ENCODE measurements at places on chromosomes 5 and 9. TPM values are rescaled to one million over a fixed set of nuclear protein-coding genes. Genes with fewer than 3 reads are reported as not detected.

DNA sequence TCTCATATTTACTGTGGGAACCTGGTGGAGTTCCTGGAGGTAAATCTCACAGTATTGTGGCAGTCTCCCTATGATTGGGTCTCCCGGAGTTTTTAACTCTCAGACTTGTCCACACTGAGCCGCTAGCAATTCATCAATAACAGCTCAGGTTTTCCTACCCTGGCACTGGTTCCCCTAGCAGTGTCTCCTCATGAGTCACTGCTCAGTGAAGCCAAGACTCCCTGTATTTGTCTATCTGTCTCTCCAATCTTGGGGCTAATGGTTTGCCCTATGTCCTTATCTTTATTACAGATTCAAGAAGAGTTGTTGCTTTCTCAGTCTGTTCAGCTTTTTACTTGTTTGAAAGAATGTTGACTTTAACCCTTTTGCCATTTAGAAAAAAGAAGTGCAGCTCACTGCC lies 176.7 kb upstream of the FGF10 start:
- DNase-seq = no peak

- DNase-seq = no peak
Measured at GRCh38 chr9:15961217-15961616, 408.4 kb downstream of the CCDC171 start.

DNA sequence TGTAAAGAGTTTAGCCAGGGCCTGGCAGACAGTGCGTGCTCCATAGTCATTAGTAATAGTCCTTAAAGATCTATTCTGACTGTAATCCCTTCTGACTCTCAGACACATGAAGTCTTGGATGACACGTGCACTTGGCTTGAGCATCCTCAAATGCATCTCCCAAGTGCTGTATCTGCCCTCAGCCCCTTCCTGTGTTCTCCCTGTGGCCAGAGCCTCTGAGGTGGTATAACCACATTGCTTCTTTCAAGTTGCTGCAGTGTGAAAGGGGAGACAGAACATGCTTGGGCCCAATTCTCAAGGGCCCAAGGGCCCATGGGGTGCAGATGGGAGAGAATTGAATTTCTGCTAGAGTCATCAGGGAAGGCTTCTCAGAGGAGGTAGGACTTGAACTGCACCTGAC lies 30.1 kb upstream of the HAND1 start:
- no peak for DNase-seq

DNA sequence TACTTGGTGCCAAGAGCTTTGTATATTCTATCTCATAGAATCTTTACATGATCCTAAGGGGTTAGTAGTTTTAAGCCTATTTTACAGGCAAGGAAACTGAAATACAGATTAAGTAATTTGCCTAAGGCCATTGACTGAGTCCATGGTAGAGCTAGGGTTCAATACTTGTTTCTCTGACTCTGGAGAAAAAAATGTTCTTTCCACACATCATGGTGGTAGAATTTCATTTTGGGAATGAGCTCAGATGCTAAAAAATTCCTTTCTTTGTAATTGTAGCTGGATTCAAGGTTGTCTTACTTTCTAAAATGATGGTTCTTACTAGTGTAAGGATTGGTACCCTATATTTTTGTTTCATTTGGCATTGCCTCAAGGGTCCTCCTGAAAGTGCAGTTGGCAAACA lies 86.0 kb downstream of the ANKRD55 start:
- DNase-seq = no peak

- no peak for DNase-seq
Measured at GRCh38 chr5:147689426-147689825, 93.1 kb downstream of the JAKMIP2 start.

DNA sequence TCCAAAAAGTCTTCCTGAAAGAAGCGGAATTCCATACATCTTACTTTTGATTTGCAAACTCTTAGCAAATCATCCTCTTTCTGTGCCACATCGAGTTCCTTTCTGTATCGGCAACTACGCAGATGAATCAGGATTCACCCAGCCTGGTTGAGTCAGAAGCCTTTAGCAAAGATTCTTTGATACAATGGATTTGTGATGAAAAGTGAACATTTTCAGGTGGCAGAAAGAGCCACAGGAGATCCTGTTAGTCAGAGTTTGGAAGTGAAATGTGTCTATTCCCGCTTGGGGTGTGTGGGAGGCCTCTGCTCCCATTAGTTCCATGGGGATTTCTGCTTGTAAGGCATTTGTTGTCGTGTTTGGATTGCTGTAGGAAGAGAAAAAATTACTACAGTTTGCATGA lies 351.8 kb upstream of the WWC1 start:
- no peak for DNase-seq

- no peak for DNase-seq
Measured at GRCh38 chr5:148336704-148337435, 1.5 kb downstream of the SPINK9 start.

DNA sequence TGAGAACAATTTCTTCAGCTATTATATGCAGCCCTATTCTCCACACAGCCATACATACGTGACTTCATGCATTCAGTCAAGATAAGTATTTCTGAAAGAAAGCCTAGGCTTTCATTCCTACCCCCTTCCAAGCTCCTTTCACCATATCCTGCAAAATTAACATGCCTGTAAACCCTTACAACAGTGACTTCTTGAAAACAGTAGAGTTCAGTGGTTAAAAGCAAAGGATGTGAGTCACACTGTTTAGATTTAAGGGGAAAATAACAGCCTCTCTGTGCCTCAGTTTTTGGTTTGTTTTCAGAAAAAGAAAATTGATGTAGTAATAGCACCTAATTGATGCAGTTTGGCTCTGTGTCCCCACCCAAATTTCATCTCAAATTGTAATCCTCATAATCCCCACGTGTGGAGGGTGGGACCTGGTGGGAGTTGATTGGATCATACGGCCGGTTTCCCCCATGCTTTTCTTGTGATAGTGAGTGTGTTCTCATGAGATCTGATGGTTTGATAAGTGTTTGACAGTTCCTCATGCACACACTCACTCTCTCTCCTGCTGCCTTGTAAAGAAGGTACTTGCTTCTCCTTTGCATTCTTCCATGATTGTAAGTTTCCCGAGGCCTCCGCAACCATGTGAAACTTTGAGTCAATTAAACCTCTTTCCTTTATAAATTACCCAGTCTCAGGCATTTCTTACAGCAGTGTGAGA lies 264.8 kb downstream of the CETN3 start:
- DNase-seq = no peak

GRCh38 chr5:134100283-134101091 lies 14.0 kb upstream of the TCF7 start:
- DNase-seq = no peak

GRCh38 chr5:42629284-42629683 lies 127.3 kb upstream of the CCDC152 start:
- no peak for DNase-seq

- DNase-seq = no peak
Measured at GRCh38 chr5:180209137-180209581, at the start of gene RASGEF1C. TSS of gene RASGEF1C (minus strand) at chr5:180209211. CDS start at chr5:180138052, 71,159 bp downstream.

GRCh38 chr5:59483971-59484472 lies 409.5 kb downstream of the PDE4D start:
- no peak for DNase-seq

- no peak for DNase-seq
Measured at GRCh38 chr9:137918331-137919094, 40.9 kb downstream of the CACNA1B start.

GRCh38 chr9:77714077-77714549 lies 66.0 kb upstream of the GNA14 start:
- DNase-seq = no peak

GRCh38 chr5:78090002-78090401 lies 204.5 kb downstream of the AP3B1 start:
- no peak for DNase-seq

- DNase-seq = no peak
Measured at GRCh38 chr9:122040561-122041242, 52.4 kb downstream of the TTLL11 start.

DNA sequence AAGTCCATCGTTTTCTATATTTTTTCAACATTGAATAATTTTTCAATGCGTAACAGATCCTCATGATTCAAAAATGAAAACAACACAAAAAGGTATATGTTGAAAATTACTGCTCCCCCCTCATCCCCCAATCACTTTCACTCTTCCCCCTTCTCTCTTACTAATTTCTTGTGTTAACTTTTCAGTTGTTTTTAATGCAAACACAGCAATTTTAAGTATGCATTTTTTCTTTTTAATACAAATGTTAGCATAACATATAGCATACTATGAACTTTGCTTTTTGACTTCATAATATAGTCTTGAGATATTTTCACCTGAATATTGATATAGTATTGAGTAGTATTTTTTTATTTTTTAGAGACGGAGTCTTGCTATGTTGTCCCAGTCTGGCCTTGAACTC lies 41.1 kb upstream of the CAMK4 start:
- no peak for DNase-seq

- no peak for DNase-seq
Measured at GRCh38 chr9:3281399-3281798, 244.4 kb downstream of the RFX3 start.

GRCh38 chr5:102858808-102859207 lies 103.7 kb downstream of the PAM start:
- DNase-seq = no peak

DNA sequence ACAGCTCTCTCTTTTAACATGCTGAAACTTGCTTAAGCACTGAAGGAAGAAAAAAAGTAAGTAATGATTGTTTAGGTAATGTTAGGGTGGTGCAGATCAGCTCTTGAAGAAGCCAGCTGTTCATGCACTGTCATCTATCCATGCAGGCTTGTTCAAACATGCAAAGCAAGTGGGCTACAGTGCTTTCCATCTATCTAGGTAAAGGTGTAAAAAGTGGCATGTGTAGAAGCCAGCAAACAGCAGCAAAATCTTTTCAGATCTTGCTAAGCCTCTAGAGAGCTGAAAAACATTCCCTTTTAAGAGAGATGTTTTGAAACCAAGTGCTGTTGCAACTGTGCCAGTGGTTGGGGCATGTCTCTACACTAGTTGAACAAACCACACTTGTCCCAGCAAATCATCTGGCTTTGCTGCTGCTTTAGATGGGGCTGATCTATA lies 214.4 kb downstream of the EFNA5 start:
- no peak for DNase-seq

DNA sequence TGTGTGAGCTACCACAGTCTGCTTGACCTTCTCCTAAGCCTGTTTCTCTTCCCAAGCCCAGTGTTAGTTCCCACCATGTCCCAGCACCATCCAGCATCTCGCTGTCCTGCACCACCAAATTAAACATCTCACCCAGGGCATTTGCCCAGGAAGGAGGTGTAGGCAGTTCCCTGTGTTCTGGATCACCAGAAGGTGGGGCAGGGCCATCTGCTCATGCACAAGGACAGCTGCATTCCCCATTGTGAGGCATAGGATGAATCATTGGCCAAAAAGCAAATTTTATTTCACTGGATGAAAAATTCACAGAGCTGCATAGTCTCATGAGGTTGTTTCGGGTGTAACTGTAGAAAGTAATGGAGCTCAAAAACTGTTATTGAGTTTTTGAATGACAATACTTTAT lies 89.5 kb upstream of the GRIA1 start:
- no peak for DNase-seq

DNA sequence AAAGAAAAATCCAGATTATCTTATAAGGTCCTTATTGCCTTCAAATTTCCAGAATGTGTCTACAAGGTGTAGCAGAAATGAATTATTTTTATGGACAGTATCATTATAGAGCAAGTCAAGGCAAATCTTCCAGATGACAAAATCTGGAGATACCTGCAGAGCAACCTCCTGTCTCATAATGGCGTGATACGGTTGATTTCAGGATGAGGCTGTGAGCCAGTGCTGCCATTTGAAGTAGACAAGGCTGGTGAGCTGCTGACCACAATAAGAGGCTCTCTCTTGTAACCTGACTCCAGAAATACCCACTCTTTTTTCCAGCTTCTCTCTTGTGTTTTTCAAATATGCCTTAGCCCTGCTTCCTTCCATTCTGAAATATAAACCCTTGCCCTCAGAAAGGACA lies 108.2 kb downstream of the HTR1A start:
- DNase-seq = no peak

GRCh38 chr9:83130541-83130940 lies 67.6 kb upstream of the RASEF start:
- DNase-seq = no peak

GRCh38 chr9:129570450-129571297 lies 50.2 kb downstream of the C9orf50 start:
- DNase-seq = no peak

DNA sequence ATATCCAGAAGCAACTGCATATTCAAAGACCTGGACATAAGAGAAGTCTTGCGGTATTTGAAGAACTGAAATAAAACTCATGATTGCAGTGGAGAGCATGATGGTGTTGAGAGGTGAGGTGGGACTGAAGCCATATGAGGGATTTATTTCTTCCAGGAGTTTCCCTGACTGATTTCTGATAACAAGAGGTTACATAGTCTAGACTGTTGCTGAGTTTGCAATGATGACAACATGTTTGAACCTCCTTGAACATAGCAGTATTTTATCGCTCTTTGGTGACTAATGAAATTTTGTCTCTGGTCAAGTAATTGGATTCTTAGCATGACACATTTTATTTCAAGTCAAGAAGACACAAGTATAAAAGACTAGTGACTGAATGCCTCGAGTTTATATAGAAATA lies 61.8 kb downstream of the ACTBL2 start:
- no peak for DNase-seq

GRCh38 chr9:37956904-37957663 lies 53.2 kb upstream of the SLC25A51 start:
- DNase-seq = no peak

DNA sequence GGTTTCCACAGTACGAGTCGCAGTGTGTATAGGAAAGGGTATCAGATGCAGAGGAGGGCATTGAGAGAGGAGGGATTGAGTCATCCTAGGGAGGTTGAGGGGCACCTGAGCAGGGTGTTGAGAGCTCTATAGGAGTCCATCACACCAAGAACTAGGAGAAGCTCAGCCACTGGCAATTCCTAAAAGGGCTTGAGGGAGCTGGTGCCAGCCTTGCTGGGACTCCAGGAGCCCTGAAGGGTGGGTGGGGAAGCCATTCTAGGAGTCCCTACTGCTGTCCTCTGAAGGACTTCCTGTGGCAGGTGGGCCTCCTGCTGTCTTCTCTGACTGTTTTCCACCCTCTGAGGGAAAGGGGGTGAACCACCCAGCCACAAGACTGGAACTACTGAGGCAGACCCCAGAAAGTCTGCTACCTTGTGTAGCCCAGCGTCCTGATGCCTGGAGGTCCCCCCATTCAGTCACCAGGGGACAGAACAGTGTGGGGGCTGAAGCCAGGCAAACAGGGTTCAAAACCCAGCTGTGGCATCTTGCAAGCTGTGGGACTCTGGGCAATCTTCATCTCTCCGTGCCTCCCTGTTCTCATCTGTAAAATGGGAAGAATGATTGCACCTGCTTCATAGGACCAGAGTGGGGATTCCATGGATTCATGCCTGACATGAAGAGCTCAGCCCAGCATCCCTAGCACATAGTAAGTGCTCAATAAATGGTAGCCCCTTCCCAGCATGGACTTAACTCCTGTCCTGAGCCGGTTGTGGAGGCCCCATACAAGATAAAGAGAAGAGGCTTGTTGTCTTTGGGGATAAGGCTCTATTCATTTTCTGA lies 149.5 kb downstream of the C9orf50 start:
- DNase-seq = no peak

GRCh38 chr9:130694205-130694604 lies 625 bp downstream of the EXOSC2 start:
- no peak for DNase-seq

The IRX2 gene
- total RNA-seq = 3.3 TPM

The HK3 gene
- 5.6 TPM for total RNA-seq

The KCNIP1 gene
- not detected for total RNA-seq

The ANKRD55 gene
- total RNA-seq = 0.34 TPM

The TMEM215 gene
- not detected for total RNA-seq

The PITX1 gene
- total RNA-seq = 20.6 TPM

The PCDHGB6 gene
- total RNA-seq = 8.2 TPM

The IL9 gene
- total RNA-seq = not detected

The LIX1 gene
- not detected for total RNA-seq

The FOXD4L4 gene
- total RNA-seq = 0.47 TPM

The LCN15 gene
- not detected for total RNA-seq

The SOHLH1 gene
- total RNA-seq = not detected

The PTPN3 gene
- total RNA-seq = 36.4 TPM

The CXCL14 gene
- 2.3 TPM for total RNA-seq

The ECSCR gene
- total RNA-seq = 31.1 TPM
